Mesangial cell (primary cell): ENCODE measurements at places on chromosomes 2 and 18. TPM values are rescaled to one million over a fixed set of nuclear protein-coding genes. Genes with fewer than 3 reads are reported as not detected.

CTAGE1 gene
- not detected in 2 replicates for total RNA-seq

CSRNP3 gene
- total RNA-seq, result 0.81 and 1.4 TPM in 2 replicates

CCDC68 gene
- total RNA-seq, result 1.0 and 2.6 TPM in 2 replicates

TUBB8B gene
- 0.63 TPM in 1 of 2 replicates, not detected in the other for total RNA-seq

CYRIA gene
- 4.2 and 4.3 TPM in 2 replicates for total RNA-seq

GALNT3 gene
- total RNA-seq, result 16.4 and 21.2 TPM in 2 replicates

MREG gene
- 0.63 and 1.1 TPM in 2 replicates for total RNA-seq

DSG2 gene
- total RNA-seq, result 52.9 and 60.3 TPM in 2 replicates

CNGA3 gene
- total RNA-seq, result not detected in 2 replicates

ZAP70 gene
- total RNA-seq, result 0.25 TPM in 1 of 2 replicates, not detected in the other

LRP2 gene
- under 0.01 and 6.1 TPM in 2 replicates for total RNA-seq

TRABD2A gene
- 0.49 and 0.51 TPM in 2 replicates for total RNA-seq

MFSD6 gene
- total RNA-seq, result 18.1 and 20.3 TPM in 2 replicates

CHRNA1 gene
- total RNA-seq, result 0.76 TPM in 1 of 2 replicates, not detected in the other

WNT10A gene
- total RNA-seq, result 1.1 and 10.5 TPM in 2 replicates

SEMA4F gene
- total RNA-seq, result 12.7 and 12.9 TPM in 2 replicates

MROH2A gene
- not detected in 2 replicates for total RNA-seq

SLC16A14 gene
- total RNA-seq, result 0.81 and 1.6 TPM in 2 replicates
